ENCODE measurements at places on chromosomes 6 and 20.

DNA sequence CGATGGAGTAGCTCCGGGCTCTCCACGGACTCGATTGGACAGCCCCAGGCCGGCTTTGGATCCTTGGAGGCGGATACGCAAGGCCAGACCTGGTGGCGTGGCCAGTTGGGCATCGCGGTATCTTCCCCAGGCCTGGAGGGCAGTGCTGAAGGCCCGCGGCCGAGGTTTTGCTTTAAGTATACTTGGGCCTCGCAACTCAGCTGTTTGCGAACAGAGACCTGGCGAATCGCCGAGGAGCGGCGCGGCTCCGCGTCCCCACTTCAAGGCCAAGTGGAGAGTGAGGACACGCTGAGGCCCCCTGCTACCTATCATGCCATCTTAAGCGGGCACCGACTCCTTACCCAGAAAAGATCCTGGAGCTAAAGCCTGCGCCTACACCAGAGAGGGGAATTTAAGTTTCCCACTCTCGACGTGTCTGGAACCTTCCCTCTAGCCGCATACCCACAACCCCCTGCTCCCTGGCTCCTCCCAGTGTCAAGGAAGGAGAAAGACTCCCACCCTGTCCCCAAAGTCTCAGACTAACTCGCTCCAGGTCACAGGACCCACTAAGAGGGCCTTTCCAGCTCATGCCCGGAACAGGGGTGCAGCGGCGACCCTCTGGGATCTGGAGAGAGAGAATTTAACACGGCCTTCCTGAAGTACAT lies 4.1 kb downstream of the LINC00237 start:
- DNase-seq = no peak

DNA sequence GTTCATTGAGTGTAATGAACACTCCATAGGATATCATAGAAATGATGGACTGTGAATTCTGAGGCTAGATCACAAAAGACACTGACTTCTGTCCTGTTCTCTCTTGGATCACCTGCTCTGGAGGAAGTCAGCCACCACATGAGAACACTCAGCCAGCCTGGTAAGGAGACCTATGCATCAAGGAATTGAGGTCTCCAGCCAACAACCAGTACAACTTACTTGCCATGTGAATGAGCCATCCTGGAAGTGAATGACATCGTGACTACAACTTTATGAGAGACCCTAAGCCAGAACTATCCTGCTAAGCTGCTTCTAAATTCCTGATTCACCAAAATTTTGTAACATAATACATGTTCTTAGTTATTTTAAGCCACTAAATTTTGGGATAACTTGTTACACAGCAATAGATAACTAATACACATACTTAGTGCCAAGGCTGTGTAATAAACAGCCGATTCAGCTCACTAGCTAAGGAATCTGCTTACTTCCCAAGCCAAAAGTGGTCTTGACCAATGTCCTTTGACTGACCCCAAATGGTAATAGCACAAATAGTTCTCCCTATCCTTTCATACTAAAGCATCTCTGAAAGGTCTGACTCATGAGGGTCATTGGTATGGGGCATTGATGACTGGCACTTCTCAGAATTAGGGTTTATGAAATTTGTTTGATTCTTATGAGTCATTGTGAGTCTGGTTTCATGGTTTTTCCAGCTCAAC lies 6.9 kb upstream of the CTNNBL1 start:
- peak; percentile 54 for DNase-seq

- no peak for DNase-seq
Measured at GRCh38 chr6:56594699-56595098, 48.0 kb downstream of the DST start.

DNA sequence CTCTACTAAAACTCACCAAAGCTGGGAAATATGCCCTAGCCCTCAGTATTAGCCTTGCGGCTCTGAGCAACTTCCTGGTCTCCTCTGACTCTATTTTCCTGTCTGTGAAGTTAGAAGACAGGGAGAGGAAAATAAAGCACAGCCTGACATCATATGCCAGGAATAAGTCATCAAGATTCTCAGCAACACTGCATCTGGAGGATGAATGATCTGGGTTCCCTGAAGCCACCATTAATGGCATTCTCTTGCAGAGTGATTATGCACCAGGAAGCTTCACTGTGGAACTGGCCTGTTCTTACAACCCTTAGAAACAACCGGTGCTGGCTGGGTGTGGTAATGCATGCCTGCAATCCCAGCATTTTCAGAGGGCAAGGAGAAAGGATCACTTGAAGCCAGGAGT lies 12.4 kb downstream of the ADGRF5 start:
- DNase-seq = no peak

DNA sequence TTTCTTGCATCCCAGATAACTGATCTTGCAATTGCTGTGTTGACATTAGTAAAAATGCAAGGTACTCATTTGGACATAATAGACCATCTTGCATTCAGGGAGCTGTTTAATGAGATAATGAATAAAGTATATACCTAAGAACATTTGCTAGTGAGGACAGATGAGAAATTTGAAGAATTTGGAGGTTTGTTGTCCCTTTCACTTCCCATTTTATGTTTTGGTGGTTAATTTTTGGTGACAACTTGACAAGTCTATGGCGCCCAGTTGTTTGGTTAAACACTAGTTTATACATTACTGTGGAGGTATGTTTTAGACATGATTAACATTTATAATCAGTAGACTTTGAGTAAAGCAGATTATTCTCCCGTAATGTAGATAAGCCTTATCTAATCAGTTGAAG lies 300.2 kb upstream of the SYNCRIP start:
- no peak for DNase-seq

DNA sequence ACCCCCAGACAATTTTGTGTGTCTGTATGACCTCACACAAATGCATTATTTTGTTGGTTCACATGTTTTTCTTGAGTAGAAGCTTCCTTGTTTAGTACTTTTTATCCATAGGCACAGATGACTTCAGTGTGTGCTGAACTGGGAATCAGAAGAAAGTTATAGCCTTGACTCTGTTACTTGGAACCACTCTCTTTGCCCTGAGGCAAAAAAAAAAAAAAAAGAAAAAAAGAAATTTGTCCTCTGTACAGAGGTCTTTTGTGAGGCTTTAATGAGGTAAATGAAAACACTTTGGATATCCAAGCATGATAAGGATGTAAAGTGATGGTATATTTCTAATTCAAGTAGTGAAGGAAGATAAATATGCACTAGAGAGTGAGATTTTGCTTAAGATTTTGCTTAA lies 51.9 kb downstream of the TRMT11 start:
- DNase-seq = no peak

DNA sequence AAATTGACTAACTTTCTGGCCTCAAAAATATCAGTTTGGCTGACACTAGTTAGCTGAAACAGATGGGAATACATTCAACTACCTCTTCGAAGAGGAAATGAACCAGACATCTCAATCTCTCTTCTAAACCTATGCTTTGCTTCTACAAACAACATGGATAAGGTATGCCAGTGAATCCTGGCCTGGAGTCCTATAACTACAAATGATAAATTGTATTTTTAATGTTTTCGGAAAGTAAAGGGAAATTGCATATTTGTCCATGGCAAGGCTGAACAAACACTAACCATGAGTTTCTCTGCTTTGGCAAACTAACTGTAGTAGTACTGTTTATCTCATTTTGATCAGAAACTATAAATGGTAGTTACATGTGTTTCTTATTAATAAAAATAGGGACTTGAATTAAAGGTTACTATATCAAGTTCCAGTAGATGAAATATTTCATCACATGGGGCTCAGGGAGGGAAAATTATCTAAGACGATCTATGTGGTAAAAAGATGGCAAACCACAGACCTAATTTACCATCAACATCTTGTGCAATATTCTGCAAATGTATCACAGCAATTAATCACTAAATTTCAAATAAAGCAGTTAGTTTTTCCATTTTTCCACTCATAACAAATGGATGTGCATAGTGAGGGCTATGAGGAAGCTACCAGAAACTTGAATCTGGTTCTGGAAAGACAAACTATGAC lies 76.8 kb downstream of the COL12A1 start:
- no peak for DNase-seq

- DNase-seq = no peak
Measured at GRCh38 chr6:108565091-108565766, 4.5 kb downstream of the FOXO3 start.

GRCh38 chr6:25749837-25750236 lies 4.7 kb upstream of the SLC17A4 start:
- no peak for DNase-seq

GRCh38 chr20:12957968-12958367 lies 50.8 kb upstream of the SPTLC3 start:
- no peak for DNase-seq

DNA sequence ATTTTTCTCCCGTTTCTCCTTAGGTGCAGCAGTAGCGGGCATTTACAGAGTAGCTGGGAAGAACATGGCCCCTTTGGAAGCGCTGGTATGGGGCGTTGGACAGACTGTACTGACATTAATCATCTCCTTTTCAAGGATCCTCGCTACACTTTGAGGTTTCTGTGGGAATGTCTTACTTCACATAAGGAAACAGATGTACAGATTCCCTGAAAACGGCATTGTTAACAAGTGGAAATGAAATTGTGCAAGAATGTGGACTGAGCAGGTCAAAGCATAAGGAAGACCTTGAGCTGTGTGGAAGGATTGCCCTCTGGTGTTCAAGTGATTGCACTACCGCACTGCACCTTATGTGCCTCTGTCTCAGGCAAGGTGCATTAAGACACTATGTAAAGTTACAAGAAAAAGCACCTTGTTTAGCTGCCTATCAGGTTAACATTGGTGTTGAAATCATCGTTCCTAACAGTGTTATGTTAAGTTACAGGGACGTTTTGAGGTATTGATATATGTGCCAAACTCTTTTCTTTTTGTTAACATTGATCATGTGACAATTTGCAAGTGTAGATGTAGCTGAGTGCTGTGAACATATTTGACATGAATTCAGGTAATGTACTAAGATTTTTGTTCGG lies 38.0 kb downstream of the TMEM170B start:
- DNase-seq = peak; percentile 66

Measured in fibroblast of skin of back (primary cell).